ENCODE measurements at places on chromosomes 1 and 21. TPM values are rescaled to one million over a fixed set of nuclear protein-coding genes. Genes with fewer than 3 reads are reported as not detected.

DNA sequence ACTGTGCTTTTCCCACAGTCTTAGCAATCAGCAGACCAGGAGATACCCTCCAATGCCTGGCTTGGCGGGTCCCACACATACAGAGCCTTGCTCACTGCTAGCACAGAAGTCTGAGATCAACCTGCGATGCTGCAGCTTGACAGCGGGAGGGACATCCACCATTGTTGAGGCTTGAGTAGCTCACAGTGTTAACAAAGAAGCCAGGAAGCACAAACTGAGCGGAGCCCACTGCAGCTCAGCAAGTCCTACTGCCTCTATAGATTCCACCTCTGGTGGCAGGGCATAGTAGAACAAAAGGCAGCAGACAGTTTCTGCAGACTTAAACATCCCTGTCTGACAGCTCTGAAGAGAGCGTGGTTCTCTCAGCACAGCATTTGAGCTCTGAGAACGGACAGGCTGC lies 33.4 kb downstream of the MNDA start:
- no peak for DNase-seq

DNA sequence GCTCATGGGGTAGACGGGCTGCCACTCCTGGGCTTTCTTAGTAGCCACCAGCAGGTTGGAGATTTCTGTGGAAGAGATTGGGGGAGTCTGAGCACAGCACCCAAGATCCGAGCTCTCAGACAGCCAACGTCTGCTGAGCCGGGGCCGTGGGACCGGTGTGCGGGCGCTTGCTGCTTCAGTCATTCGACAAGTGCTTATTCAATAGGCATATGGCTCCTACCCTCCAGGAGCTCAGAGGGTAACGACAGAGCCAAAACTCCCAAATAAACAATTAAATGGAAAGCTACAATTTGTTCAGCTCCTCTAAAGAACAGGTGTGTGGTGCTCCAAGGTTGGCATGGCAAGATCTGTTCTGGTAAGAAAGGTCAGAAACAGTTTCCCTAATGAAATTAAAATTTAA lies 106.0 kb downstream of the RAVER2 start:
- DNase-seq = no peak

DNA sequence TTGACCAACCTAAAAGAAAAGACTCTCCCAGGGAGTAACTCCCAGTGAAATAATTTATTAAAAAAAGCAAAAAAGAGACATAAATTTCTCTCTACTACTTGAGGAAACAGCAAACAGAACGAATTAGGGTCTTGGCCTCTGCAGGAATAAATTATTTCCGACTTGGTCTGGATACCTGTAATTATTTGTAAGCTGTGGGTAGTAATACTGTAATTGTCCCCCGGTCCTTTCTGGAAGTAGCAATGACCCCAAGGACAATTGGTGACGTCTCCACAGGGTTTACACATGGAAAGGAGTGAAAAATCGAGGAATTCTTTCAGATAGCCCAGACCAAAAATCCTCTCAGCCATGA lies 3.7 kb upstream of the SIM2 start:
- DNase-seq = no peak

GRCh38 chr1:150765296-150765976 lies at the start of gene CTSS:
Gene CTSS (minus strand): TSS chr1:150765778. CDS start chr1:150764763, 1,015 bp downstream.
- no peak for DNase-seq

DNA sequence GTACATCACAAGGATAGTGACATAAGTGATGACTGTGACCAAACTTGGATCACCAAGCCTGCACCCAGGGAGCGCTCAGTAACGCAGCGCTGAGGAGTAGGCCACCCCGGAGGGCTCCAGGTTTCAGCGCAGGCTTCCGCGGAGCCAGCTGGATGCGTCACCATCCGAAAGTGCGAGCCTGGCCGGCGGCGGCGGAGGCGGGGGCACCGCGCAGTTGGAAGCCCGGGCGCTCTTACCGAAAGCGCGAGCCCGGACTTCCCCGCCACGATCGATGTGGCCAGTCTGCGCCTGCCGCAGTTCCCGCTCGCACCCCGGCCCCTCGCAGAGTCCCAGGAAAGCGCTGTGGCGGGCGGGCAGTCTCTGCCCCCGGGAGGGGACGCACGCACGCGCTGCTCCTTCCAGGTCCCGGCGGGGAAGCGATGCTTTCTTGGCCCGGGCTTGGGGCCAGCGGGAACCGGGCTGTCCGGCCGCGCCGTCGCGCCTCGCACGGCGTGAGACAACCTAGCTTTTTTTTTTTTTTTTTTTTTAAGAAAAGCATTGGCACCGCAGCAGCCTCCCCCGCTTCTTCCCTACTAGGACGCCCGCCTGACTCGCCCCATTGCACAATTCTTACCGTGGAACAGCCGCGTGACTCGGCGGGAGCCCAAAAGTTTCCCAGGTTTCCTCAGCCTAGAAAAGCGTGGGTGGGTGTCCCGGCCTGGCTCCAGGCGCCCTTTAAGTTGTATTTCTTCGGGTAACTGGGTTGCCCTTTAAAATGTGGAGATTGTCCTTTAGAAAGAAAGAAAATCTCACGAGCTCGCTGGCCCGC lies 36.4 kb upstream of the JAK1 start:
- peak; percentile 98 for DNase-seq

- no peak for DNase-seq
Observed at GRCh38 chr1:180805316-180805715, 107.4 kb upstream of the KIAA1614 start.

- no peak for DNase-seq
Observed at GRCh38 chr21:25565272-25566211, 41.7 kb downstream of the MRPL39 start.

GRCh38 chr1:246647113-246647512 lies 77.1 kb upstream of the SCCPDH start:
- DNase-seq = peak; percentile 77

- no peak for DNase-seq
Observed at GRCh38 chr1:94024104-94024792, 96.7 kb downstream of the ABCA4 start.

Gene GNG12
- total RNA-seq = 58.2 TPM

Gene SHE
- total RNA-seq = 5.2 TPM

Gene FCGR2B
- total RNA-seq = 13.2 TPM

Gene ACADM
- total RNA-seq = 58.2 TPM

DNA sequence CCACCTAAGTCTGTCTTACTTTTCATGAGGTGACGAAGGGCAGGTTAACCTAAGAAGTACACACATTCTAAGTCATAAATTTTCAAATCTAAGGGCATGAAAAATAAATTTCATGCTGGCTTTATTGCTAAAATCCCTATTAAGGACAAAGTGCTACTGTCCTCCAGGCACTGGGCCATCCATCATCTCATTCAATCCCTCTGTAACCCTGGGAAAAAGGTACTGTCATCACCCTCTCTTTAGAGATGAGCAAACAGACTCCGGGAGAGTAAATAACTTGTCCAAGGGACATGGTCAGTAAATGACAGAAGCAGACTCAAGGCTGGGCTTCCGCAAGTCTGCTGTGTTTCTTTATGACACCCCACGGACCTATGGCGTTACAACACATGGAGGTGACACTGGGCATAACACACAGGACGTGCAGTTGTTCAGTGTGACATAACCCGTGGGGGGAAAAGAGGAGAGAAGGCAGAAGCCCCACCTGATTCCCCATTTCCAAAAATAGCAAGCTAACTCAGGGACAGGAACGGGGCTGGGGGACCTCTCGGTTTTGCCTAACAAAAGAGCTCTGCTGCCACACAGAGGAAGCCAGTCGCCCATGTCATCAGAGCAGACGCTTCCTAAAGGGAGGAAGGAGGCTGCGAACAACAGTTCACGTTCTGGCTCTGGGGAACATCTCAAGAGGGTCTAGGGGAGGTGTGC lies 12.5 kb upstream of the SRM start:
- peak; percentile 28 for DNase-seq

DNA sequence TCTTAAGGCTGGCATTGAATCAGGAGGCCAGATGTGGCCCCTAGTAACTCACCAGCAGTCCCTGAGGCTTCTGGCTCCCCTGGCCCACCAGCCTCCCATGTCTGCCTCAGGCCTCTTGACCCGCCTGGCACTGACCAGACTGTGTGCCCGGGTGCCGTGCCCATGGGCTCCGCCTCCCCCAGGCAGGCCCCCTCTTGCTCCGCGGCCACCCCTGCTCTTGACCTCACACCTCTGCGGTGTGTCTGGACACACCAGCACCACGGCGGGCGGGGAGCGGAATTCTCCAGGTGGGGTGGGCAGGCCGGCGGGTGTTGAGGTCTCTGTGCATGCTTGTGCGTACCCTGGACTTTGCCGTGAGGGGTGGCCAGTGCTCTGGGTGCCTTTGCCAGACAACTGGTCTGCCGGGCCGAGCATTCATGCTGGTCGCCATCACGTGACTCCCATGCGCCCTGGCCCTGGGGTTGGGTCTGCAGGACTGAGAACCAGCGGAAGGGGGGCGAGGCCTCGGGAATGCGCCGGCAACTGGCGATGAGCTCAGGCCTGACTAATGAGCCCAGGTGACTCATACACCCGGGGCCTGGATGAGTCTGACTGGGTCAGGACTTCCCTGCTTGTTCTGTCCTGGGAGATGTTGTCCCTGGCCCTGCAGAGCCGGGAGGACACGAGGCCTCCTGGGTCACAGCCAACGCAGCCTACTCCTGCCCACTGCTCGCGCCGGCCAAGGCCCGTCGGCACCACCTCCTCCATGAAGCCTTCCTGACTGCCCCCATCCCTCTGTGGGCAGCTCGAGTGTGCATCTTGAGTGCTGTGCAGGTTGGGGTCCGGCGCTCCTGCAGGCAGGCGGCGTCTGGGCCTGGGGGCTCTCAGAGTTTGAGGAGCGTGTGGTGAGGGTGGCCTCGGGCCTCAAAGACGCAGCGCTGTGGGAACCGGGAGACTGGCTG lies 22.6 kb downstream of the COL18A1 start:
- peak; percentile 94 for DNase-seq

DNA sequence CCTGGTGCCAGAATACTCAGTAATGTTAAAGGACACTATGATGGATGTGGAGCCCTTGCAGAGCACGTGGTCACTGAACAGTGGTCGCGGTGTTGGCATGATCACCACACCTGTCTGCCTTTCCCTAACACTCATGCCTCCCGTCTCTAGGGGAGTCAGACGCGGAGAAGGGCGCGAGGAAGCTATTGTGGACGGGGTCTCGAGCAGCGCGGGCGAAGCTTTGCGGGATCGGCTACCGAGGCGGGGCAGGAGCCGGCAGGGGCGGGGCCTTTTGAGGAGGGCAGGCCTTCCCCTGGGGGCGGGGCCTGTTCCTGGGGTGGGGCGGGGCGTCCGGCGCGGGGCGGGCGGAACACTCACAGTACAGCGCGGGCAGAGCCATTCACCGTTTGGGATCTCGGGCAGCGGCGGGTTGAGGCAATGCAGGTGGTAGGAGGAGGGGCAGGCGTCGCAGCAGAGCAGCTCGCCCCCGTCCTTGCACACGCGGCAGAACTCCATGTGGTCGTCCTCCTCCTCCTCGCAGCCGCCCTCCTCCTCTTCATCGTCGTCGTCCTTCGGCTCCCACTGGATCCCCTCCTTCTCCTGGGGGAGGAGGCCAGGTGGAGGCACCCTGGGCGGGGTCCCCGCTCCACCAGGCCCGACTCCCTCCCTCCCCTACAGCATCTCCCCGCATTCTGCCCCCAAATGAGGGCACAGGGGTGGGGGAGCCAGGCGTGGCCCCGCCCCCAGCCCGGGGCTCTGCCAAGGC lies 31.5 kb downstream of the CHD5 start:
- DNase-seq = no peak

DNA sequence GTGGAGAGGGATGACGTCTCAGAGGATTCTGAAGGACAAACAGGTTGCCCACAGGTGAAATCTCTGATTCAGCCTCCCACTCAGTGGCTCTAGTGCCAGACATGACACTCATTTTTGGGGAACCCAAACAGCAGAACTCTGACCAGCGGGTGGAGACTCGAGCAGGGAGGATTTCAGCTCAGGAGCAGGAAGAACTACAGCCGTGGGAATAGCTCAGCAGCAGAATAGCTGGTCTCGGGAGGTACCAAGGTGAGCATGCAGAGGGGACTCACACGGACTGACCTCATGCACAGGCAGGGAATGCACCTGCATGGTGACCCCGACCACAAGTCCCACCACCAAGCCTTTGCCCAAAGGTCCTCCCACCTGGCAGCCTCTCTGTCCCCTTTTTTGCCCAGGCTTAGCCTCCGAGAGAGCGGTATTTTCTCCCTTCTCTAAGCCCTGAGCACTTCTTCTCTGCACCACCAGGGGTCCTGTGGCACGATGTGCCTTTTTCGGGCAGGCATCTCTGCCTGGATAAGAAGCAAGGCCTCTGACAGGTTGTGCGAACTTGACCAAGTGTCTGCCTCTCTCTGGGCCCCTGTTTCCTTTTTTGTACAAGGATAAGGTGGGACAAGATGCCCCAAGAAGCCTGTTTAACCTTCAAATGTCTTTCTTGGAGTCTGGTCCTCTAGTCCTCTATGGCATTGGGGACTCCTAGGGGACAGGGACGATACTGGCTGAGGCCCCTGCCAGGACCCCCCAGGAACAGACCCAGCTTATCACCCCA lies 8.8 kb upstream of the FGR start:
- DNase-seq = no peak

Gene SFN
- 1.1 TPM for total RNA-seq

Gene RUNX3
- not detected for total RNA-seq

Gene PTBP2
- 162 TPM for total RNA-seq

GRCh38 chr21:34065027-34065426 lies 8.4 kb upstream of the MRPS6 start:
- no peak for DNase-seq

Gene LCE1E
- not detected for total RNA-seq

- peak; percentile 89 for DNase-seq
Observed at GRCh38 chr1:232767305-232768074, 37.7 kb upstream of the MAP10 start.

GRCh38 chr1:94971491-94971924 lies 44.6 kb upstream of the CNN3 start:
- no peak for DNase-seq

Gene MTX1
- 28.9 TPM for total RNA-seq

Gene CDC20
- 0.71 TPM for total RNA-seq

GRCh38 chr1:8669606-8670335 lies 147.7 kb downstream of the RERE start:
- no peak for DNase-seq

Gene GREM2
- total RNA-seq = 9.4 TPM

DNA sequence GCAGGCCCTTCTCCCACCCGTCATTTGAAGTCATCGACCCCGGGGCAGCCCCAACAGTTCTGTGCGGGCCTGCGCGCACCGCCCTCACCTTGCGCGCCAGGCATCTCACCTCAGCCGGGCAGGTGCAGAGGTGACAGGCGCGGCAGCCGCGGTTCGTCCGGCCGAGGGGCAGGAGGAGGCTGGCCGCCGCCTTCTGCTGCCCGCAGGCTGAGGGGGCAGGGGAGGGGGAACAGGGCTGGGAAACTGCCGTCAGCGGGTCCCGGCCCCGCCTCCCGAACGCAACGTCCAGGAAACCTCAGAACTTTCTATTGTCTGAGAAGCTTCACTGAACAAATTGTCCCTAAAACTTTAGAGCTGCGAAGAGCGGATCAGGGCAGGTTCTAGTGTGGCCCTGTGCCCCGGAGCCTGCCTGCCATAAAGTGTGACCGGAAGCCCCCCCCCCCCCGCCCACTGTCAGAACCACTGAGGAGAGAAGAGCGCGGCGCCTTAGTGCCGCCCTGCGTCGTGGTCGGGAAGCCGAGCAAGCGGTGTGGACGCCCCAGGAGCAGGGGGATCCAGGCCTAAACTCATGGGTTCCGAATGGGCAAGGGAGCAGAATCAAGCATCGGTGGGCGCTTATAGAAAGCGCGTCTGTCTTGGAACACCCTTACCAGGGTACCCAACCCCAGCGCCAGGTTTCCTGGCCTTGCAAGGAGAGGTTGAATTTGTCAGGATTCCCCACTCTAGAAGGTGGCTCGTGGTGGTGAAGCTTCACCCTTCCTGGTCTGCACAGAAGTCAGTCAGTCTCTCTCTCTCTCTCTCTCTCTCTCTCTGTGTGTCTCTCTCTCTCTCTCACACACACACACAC lies 13.3 kb upstream of the TBX15 start:
- DNase-seq = peak; percentile 54

Gene ICOSLG
- total RNA-seq = 1.1 TPM
